ENCODE measurements at places on chromosomes 5 and 9. TPM values are rescaled to one million over a fixed set of nuclear protein-coding genes. Genes with fewer than 3 reads are reported as not detected.

Gene PCDHA1
- not detected for total RNA-seq

Gene INSL4
- total RNA-seq: not detected

Gene LAMC3
- not detected for total RNA-seq

Gene SOHLH1
- total RNA-seq: not detected

Gene SPINK7
- not detected for total RNA-seq

Gene FAM221B
- not detected for total RNA-seq

Gene FOXD4L5
- total RNA-seq: 0.18 TPM

DNA sequence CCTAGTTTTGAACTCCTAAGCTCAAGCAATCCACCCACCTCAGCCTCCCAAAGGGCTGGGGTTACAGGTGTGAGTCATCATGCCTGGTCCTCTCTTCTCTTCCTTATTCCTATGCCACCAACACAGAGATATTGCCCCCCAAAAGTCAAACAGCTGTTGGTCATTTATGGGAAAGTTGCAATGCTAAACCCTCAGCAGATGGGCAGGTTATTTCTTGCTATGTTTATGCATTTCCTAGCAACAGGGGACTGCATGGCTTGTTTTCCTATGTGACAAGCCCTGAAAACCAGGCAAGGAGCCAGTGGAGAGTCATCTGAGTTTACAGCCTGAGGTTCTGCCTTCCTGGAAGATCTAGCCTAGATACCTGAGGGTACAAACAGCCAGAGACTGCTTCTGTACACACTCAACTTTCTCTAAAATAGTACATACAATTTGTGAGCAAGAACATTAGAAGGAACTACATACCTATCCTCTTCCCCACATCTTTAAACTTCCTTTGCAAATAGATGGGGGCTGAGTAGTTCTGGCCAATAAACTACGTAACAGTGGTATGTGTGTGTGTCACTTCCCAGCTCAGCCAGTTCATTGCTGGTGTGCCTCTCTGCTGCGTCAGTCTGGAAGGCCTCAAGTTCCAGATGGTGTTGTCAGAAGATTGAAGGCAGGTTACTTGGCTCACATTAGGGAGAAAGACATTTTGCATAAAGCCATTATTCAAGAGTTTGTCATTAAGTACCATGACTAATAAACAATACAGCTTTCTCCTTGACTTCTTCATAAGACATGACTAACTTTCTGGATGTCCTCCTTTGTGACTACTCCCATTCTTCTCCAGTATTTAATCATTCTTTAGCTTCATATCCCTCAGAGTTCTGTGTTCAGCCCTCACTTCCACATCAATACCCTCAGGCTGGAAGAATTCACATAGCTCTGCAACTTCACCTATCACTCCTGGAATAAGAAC is 65.3 kb downstream of the CSNK1A1 start:
- no peak for DNase-seq

GRCh38 chr5:29984156-29984540 is 1209.3 kb upstream of the CDH6 start:
- no peak for DNase-seq

DNA sequence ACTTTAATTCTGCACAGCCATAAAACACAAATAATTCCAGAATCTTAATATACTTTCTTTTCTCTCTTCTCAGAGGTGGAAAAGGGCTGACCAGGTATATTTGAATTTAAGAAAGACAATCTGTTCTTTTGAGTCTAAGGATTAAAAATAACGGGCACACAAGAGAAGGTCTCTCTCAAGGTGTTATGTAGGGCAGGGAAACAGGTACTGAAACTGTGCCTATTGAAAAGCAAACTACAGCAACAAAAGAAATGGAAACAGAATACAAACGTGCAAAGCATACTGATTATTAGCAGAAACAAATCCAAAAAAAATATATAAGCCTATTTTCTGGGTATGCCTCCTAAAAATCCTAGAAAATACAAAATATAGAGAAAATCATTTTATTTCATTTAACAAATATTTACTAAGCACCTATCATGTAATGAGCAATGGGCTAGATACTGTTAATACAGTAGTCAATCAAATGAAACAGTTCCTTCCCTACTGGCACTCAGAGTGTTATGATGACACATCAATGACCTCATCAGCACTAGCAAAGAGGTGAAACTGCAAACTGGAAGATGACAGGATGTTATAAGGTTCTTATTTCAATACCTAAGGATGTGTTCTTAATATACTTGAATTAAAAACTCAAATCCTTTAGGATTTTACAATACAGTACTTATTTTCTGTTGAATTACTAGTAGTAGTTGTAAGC is 87.7 kb downstream of the AUH start:
- no peak for DNase-seq

- DNase-seq: no peak
Measured at GRCh38 chr5:137727623-137728022, 8.3 kb downstream of the KLHL3 start.

DNA sequence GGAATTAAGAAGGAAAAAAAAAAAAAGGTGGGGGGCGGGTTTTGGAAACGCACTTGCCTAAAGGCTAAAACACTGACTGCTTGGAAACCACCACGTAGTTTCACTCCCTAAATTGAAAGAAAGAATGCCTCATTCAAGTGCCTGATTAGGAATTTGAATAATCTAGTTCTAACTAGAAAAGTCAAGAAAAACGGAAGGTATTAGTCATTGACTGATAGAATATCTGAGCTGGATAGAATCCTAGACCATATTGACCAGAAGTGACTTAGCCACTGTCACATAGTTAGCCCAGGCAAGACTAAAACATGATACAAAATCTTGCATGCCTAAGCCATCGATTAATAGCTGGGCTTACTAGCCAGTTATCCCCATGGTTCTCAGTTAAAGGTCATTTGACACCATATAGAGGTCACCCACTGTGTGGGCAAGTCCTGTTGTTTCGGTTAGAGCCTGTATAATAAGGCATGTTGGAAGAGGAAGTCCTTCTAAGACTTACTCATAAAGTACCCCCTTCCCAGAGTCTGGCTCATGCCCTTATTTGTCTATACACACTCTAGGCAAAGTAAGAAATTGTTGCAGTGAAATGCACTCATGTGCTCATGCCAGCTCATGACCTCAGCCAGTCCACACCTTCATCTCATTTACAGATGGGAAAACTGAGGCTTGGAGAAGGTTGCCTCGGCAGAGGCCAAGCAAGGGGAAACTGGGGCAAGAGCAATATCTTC is 40.2 kb downstream of the SH3RF2 start:
- no peak for DNase-seq

DNA sequence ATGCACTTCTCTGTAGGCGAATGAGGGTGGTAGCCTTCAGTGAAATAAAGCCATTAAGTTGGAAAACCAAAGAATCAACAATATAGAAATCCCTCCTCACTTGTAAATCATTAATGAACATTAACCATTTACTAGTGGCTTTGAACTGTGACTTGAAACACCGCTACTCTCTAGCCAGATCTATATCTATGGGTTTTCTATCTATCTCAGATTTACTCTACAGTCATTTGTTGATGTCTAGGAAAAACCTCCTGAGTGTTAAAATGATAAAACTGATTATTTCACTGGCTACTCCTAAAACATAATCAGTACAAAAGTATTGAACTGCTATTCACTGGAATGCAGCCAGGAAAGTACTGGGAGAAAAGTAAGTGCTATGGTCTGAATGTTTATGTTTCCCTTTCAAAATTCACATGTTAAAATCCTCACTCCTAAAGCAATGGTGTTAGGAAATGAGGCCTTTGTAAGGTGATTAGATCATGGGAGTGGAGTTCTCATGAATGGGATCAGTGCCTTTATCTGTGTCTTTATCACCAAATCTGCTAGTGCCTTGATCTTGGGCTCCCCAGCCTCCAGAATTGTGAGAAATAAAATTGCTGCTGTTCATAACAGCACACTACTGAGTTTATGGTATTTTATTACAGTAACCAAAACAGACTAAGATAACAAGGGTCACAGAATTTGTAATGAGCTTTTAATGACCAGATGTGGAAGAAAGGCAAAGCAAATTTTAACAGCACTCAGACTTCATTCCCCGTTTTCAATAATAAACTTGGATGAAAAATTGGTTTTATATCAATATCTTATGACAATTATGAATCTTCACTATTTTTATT is 8.6 kb upstream of the OXCT1 start:
- no peak for DNase-seq

- no peak for DNase-seq
Measured at GRCh38 chr5:81782811-81783210, 31.9 kb upstream of the SSBP2 start.

DNA sequence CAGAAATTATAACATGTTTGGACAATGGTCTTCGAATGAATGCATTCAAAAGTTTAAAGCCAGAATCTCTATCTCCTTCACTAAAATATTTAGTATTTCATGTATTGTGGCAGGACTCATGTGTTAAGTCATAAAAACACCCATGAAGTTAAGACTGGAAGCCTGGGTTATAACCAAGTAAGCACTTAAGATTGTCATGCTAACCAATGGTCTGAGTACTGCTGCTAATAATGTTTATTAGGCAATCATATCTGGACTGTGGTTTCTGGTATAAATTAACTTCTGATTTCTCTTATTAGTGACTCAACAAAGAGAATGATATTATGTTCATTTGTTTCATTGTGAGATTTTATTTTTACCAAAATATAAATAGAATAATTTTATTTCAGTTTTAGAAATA is 297.9 kb upstream of the EDIL3 start:
- no peak for DNase-seq

DNA sequence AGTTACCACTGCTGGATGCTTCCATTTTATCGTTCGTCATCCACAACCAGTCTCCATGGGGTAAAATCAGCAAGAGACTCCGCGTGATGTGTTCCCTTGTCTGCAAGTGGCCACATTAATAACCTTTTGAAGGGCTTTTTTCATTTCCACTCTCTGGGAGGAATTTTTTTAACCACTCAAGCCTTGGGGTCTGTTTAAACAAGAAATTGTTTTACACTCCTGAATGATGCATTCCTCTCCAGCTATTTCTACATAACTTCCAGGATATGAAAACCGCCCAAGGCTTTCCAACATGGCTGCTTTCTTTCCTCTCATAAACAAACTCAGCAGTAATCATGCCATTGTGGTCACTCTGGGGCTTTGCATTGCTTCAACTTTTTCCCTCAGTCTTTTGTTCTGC is 217.2 kb upstream of the DAPK1 start:
- DNase-seq: no peak

GRCh38 chr9:3879315-3879714 is 353.5 kb upstream of the RFX3 start:
- no peak for DNase-seq

DNA sequence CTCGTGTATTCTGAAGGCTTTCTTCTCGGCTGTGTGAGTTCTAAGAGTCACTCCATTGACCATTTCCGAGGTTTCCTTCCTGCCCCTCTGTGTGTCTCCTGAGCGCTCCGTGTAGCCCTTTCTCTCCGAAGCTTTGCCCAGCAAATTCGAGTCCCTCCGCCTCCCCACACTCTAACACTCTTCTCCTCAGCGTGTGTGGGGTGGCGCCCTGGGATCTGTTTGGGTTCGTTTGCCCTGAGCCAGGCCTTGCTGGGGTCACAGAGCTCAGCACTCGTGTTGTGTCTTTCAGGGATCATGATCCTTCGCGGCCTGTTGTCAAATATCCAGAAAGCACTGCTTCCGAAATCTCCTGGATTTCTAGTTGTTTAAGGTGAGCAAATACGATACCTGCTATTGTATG is 5.6 kb upstream of the PAEP start:
- no peak for DNase-seq

GRCh38 chr5:40428126-40428525 is 251.6 kb upstream of the PTGER4 start:
- DNase-seq: peak; percentile 57

- DNase-seq: no peak
Measured at GRCh38 chr9:73906671-73907070, 590.5 kb upstream of the RORB start.

- no peak for DNase-seq
Measured at GRCh38 chr9:76453785-76454184, 5.2 kb upstream of the GCNT1 start.

GRCh38 chr9:69757996-69758675 is 1.7 kb downstream of the PTAR1 start:
- DNase-seq: no peak

DNA sequence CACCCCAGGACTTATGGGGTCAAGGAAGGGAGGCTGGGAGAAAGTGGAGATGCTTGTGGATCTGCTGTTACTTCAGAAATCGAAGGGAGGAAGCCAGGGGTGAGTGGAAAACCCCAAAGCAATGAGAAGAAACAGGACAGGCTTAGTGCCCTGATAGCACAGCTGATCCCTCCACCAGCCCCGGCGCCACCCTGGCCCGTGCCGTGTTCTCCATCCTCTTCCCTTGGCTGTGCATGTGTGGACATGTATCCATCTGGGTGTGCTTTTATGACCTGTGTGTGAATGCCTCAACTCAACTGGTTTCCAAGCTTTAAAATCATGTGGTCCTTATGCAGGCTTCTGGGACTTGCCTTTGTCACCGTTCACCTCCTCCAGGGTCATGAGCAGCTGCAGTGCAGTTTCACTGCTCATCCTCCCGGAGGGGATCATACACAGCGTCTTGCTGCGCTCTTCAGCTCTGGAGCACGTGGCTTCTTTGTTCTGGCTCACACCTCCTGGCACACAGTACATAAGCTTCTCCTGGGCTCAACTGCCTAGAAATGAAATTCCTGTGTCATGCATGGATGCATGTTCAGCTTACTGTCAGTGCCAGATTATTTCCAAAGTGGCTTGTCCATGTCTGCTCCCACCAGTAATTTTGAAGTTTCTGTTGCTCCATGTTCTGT is 58.2 kb downstream of the IPPK start:
- DNase-seq: no peak
